ENCODE measurements at places on chromosomes 4 and X. TPM values are rescaled to one million over a fixed set of nuclear protein-coding genes. Genes with fewer than 3 reads are reported as not detected.

DNA sequence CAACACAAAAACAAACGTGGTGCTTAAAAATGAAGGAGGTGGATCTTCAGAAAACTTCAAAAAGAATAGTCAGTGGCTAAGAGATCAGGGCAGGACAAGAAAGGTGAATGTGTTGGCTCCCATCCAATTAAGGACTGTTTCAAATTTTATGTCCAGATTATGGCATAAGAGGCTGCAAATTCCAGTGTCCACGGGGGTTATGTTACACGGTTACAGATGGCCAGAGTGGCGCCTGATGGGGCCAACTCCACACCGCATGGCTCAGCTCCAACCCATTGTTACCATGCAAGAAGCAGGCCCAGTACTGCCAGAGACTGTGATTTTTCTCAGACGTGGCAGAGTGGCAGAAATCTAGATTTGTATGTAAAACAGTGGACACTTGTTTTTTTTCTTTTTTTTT lies 168.4 kb upstream of the TENM3 start:
- no peak for DNase-seq

GRCh38 chr4:53191997-53192396 lies 173.9 kb downstream of the SCFD2 start:
- DNase-seq = no peak

DNA sequence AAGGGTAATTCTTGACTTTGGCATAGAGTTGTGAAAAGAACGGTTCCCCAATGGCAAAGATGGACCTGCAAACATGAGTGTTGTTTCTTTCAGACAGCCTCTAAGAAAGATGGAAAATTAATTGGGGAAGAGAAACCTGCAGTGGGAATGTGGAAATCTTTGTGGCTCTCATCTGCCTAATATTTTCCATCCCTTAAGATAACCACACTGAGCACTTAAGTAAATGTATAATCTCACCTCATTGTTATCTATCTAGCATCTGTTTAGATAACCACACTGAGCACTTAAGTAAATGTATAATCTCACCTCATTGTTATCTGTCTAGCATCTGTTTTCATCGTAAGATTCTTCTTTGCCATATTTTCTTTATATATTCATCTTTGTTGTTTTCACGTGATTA lies 149.3 kb downstream of the NWD2 start:
- DNase-seq = no peak

DNA sequence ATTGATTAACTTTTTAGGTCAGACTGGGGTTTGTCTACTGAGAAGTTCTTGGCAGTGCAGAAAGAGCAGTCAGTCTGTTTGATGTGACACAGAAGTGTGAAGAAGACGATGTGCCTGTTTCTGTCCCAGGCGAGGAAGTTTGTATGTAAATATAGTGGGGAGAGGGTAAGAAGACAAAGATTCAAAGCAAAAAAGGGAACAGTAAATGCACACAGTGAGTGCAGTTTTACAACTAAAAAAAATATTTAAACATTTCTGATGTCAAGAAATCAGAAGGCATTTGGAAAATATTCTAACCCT lies 264.9 kb downstream of the RAPGEF2 start:
- no peak for DNase-seq

GRCh38 chr4:139670775-139671174 lies 5.2 kb downstream of the MGST2 start:
- no peak for DNase-seq

DNA sequence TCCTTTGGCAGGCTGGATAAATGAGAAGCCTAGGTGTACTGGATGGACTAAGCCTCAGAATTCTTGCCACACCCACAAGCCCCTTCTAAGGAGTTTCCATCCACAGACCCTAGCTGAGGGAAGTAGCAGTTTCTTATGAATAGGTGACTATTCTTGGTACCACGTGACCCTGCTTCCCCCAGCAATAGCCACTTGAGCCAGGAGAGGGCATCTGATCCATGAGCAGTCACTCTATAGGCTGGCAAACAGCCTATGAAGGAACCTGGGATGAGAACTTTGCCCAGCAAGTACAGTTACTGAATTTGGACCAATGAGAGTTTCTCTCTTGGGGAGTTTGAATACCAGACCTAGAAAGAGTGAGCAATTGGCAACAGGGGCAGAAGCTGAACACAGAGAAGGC lies 84.0 kb downstream of the RTL9 start:
- no peak for DNase-seq

- no peak for DNase-seq
Measured at GRCh38 chr4:36198068-36198808, 46.1 kb downstream of the ARAP2 start.

DNA sequence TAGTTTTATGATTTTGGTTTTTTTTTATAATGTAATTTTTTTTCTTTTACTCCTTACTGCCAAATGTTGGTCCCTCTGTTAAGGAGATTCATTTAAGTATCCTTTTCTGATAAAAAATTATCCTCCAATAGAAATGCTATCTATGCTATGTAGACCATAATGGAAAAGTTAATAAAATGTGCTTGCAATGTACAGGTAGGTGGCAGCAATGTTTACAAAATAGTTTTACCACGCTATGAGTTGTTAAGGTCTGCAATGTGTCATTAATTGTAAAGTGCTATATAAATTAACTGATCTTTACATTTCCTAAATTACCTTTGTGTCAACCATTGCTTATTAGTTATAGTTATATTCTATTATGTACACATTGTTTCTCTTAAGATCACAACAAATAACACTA lies 3.8 kb upstream of the CENPC start:
- no peak for DNase-seq

GRCh38 chr4:81454499-81454898 lies 17.2 kb downstream of the RASGEF1B start:
- no peak for DNase-seq

DNA sequence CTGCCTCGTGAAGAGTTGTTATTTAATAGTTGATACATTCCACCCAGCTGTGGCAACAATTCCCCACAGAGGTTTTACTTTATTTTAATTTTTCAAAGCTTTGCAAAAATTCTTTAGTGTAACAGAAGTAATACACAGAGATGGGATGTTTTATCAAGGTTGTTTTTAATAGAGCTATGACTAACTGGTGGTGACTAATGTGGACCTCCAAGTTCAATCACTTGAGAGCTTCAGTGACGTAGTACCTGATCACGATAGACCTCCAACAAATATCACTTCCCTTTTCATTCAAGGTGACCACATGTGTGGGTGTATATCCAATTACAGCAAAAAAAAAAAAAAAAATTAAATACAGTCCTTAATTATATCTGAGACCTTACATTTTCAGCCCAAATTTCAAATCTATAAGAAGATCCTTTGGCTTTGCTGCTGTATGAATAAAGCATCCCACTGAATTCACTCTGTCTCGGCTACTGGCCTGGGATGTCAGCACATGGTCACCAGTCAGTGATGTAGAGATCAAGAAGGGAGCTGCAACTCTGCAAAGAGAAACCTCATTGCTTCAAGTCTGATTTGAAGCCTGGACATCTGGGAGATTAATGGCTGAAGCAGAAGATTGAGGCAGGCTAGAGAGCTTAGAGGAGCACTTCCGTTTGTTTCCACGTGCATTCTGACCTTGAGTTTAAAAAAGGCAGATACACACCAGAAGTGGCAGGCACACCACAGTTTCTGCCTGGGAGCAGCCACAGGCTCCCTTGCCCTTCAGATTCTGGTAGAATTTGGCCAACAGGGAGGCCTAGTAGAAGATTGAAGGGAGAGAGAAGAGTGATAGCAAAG lies 345.9 kb upstream of the NOCT start:
- no peak for DNase-seq

DNA sequence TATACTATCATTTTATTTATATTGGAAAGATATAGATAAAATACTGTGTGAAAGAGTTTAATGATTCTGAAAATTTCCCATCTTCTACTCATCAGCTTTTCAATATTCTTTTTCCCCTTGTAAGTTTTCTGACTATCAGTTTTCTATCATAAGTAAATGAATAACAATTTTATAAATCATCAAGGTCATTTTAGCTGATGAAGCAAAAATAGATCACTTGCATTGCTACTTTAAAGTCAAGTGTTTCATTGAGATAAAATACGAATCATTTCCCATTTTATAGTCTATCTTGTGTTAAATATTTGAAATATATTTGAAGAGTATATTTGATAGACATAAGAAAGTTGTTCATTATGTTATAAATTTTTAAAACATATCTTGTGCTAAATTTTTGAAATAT lies 811.0 kb upstream of the GALNTL6 start:
- no peak for DNase-seq

NXF2B gene
- total RNA-seq = not detected

UGT2B17 gene
- total RNA-seq = not detected

TAF1 gene
- 23.0 TPM for total RNA-seq

SHOX gene
- not detected for total RNA-seq

NKX3-2 gene
- total RNA-seq = not detected

FHDC1 gene
- total RNA-seq = 0.53 TPM

VGLL1 gene
- not detected for total RNA-seq

Measured in left cardiac atrium (tissue), 4 donors.